CD4-positive, alpha-beta T cell treated with Interleukin-21 for 1 hour (primary cell): ENCODE measurements at places on chromosomes 5 and 9.

- no peak for DNase-seq
Measured at GRCh38 chr5:112794410-112794809, 56.7 kb downstream of the APC start.

DNA sequence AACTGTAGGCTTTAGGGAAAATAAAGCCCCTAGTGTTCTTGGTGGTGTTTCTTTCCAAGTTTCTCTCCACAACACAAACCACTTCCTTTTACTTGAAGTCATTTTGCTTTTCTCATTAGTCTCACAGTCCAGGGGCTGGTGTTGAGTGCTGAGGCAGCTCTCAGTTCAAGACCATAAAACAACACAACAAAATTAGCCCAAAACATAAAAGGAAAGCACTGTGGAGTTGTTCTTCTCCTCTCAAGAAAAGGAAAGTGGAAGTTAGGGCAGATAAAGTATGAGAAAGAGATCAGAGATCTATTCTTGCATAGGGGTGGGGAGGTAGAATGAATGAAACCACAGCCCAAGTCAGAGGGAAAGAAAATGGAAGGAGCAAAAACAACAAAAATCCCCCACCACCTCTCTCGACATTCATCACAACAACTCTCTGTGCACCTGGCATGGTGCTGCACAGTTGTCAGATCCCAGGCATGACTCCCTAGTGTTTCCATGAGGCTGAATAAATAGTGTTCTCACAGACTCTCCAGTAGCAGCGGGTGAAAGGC, 569.9 kb downstream of the RAB3C start:
- no peak for DNase-seq

DNA sequence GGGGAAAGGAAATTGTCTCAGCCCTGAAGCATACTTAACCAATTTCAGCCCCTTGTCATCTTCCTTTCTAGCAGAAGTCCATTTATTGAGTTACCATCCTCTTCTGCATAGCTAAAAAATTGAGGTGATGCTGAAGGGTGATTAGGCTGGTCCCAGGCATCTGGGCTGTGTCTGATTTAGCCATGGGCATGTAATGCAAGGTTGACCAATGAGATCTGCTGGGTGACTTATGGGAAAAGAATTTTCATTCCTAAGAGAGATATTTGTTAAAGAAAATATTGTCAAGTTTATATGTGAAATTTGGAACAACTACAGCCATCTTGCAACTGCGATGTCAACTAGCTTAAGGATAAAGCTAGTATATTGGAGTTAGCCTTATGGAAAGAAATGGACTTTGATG, 5.1 kb downstream of the ITGA2 start:
- DNase-seq, result no peak

DNA sequence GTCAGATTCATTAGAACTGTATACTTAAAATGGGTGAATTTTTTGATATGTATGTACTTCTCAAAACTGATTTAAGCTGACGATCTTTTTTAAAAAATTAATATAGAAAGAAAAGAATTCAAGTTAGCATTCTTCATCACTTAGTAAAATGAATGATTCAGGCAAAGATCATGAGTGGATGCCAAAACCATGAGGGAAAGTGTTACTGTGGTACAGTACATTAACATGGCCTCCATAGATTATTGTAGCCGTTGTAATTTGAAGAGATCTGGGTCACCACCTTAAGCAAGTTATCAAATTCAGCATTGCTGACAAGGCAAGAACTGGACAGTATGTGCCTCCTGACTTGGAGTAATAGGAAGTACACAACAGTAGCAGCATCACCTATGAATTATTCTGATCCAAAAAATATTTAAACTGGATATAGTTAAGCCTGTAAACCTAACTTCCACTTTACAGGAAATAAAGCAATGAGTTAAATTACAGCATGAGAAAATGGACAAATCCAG, 29.7 kb downstream of the C9orf85 start:
- no peak for DNase-seq

- DNase-seq, result peak; percentile 12
Measured at GRCh38 chr5:612498-613424, 621 bp downstream of the CEP72 start.

DNA sequence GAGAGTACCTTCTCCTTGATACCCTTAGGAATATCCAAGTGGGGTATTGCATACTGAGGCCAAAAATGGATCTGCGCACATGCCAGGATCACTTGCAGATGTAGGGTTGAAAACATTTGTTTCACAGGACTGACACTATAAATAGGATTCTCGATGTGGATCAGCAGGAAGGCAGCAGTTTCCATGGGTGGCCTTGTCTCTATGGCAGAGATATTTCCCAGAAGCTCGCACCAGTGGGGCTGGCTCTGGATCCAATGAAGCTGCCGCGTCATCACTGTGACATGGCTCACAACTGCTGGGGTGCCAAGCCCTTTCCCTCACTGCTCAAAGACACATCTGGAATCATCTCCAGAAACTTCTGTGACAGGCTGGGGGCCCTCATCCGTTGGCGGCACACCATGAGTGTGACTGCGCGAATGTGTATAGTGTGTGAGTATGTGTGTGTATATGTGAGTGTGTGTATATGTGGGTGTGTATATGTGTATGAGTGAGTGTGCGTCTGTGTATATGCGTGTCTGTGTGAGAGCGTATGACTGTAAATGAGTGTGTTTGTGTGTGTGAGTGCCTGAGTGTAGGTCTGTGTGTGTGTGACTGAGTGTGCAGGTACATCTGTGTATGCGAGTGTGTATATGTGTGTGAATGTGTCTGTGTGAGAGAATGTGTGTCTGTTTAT, 182.5 kb downstream of the GAS1 start:
- no peak for DNase-seq

GRCh38 chr5:7754997-7755596, 95.8 kb downstream of the CFAP90 start:
- DNase-seq, result no peak

DNA sequence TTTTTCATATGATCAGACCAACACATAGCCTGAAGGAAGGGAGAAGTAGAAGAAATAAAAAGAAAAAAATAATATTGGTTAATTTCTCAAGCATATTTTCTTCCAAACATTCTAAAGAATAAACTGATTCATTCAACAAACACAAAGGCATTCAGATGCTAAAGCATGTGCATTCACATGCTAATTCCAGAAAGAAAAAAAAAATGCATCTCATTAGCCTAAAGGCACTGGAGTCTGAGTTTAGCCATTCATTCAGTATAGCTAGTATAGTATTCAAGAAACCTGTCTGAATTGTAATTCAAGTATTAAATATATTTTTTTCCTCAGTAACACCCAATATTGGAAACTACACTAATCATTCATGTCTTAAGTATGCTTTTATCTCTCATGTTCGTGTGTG, 61.0 kb upstream of the FER start:
- no peak for DNase-seq

GRCh38 chr5:180026320-180026719, 45.2 kb downstream of the RNF130 start:
- no peak for DNase-seq

DNA sequence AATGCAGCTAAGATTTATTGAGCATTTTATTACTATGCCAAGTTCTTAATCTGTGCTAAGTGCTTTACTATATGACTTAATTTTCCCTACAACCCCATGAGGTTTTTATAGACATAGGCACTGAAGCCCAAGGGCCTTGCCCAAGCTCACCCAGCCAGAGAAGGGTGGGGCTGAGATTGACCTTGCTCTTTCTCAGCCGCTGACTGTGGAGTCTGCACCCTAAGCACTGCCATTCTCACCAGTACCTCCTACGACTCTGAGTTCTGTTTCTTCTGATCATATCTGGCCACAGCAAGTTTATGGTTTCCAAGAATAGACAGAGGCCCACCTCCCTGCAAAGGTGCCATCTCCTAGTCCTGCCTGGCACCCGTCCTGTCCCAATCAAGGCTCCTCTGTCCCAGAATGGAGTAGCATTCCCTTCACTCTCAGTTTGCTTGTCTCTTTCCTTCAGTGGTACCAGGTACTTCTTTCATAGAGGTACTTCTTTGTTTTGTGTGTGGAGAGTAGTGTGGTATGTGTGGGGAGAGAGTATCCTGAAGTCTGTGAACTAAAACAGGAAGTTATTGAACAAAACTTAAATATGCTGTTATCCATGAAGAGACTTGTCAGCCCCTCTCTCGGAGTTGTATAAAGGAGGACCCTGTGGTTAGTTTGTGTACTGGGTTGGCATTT, 42.6 kb downstream of the CSF1R start:
- no peak for DNase-seq
